Brain (organoid and tissue), 16 donors: ENCODE measurements at places on chromosomes 13 and 19. TPM values are rescaled to one million over a fixed set of nuclear protein-coding genes. Genes with fewer than 3 reads are reported as not detected.

Gene ZNF841
- polyA plus RNA-seq = 2.8 TPM

GRCh38 chr19:15154002-15154612 is 46.7 kb downstream of the NOTCH3 start:
- DNase-seq = peak; percentile 9

GRCh38 chr13:88857256-88857655 is 1186.1 kb downstream of the SLITRK5 start:
- DNase-seq = no peak

GRCh38 chr13:29438769-29439168 is 156.7 kb downstream of the SLC7A1 start:
- DNase-seq = no peak

Gene TYROBP
- polyA plus RNA-seq = 45.3 TPM

DNA sequence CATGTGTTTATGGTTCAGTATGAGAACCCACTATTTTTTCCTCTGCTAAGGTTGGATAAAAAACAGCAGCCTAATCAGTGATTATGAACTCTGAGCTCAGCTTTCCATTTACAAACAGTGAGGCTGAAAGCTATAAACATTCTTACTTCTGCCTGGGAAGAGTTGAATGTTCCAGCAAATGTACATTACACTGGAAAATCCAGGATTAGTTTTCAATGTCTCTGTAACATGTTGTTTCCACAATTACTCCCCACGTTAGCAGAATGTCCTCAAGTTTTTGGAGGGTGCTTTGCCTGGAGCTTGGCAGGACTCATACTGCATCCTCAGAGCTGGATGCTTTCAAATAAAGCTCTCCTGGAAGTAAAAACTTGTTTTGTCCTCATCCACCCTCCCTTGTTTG is 150.4 kb downstream of the POSTN start:
- no peak for DNase-seq

GRCh38 chr13:22447132-22447886 is 733.5 kb upstream of the SGCG start:
- DNase-seq = peak; percentile 13

Gene CYP2B6
- not detected for polyA plus RNA-seq

DNA sequence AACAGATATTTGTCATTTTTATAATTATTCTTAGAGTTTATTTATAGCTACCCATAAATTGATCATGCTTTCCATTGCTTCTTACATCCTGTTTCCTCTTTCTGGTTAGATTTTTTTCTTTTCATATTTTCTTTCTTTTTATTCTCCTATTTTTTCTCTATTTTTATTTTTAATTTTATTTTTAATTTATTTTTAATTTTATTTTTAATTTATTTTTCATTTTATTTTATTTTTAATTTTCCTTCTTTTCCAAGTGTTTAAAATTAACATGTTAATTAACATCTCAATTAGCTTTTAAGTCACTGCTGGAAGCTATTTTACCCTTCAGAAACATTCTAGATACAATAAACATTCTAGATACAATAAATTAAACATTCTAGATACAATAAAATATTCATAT is 269.6 kb downstream of the B3GLCT start:
- no peak for DNase-seq

Gene ZNF844
- 4.1 TPM for polyA plus RNA-seq

- peak; percentile 73 for DNase-seq
Observed at GRCh38 chr13:33761740-33762139, 56.2 kb upstream of the RFC3 start.

DNA sequence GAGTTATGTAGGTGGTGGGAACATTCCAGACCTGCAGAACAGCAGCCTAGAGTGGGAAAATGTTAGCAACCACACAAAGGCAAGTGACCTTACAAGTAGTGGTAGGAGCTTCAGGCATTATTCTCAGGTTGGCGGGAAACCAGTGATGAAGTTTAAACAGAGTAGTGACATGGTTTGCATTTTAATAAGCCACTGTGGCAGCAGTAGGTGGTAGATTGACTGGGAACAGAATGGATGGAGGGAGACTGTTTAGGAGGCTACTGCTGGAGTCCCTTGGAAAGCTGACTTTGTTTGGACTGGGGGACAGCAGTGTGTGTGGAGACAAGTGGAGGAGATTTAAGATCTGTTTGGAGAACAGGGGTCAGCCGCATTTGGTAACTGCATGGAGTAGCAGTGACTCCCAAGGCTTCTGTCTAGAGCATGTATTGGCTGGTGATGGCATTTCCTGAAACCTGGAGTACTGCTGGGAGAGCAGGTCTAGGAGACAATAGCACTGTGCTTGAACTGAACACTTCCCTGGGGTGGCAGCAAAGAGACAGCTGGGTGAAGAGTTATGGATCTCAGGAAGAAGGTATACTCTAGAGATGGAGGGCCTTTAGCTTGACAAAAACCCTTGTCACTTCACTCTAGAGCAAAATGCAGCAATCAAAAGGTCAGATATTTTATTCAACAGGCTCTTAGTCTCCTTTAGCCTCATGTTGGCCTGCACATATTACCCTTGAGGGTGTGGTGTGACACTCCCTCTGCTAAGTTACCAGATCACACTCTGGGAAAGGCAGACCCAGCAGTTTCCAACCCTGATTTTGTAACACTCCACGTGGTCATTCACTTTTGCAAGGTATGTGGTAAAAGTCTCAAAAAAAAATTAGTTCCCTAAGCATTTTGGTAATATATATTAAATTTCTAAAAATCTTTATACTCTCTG is 70.3 kb downstream of the DHRS12 start:
- no peak for DNase-seq

GRCh38 chr13:44140146-44140545 is 233.5 kb upstream of the SERP2 start:
- DNase-seq = no peak

- DNase-seq = peak; percentile 80
Observed at GRCh38 chr13:25468325-25469168, 96.8 kb downstream of the ATP8A2 start.

- DNase-seq = no peak
Observed at GRCh38 chr19:39307046-39307821, 11.0 kb downstream of the IFNL1 start.

Gene CD70
- polyA plus RNA-seq = not detected

Gene ATP12A
- polyA plus RNA-seq = not detected

DNA sequence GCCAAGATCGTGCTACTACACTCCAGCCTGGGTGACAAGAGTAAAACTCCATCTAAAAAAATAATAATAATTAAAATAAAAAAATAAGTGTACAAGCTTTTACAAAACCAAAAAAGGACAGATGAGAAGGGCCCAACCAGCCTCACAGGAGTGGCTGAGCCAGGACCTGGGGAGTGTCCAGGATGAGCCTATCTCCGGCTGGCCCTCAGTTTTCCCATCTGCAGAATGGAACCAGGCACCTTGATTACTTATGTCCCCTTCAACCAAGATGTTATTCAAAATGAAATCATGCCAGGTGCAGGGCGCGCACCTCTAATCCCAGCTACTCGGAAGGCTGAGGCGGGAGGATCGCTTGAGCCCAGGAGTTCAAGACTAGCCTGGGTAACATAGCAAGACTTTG is 9.5 kb upstream of the IFI30 start:
- DNase-seq = no peak

DNA sequence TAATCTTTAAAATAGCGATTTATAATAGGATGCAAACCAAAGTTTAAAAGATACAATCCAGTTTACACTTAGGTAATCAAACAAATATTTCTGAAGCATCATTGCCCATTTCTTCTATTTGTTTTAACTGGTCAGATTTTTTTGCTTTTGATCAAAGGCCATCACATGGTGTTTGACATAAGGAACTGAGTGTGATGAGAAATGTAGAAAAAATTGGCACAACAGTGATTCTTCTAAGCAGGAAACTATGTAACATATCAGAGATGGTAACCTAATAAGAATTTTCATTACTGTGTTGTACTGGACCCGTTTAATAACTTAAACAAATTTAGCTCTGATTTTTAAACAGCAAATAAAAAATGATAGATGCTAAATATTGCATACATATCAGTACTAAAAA is 644.7 kb upstream of the KLF12 start:
- DNase-seq = no peak

DNA sequence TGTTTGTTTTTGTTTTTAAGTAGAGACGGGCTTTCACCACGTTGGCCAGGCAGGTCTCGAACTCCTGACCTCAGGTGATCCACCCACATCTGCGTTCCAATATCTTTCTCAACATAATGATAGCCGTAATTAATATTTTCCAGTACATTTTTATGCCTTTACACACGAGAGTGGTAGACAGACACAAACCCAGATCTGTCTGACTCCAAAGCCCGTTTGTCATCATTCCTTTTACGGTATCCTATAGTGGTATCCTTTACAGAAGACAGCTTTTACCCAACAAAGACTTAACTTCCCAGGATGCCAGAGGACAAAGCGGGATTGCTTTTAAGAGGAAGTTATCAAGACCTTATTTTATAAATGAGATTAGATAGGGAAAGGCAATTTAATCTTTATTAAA is 59.8 kb downstream of the IPO5 start:
- DNase-seq = no peak

Gene LGALS14
- not detected for polyA plus RNA-seq

DNA sequence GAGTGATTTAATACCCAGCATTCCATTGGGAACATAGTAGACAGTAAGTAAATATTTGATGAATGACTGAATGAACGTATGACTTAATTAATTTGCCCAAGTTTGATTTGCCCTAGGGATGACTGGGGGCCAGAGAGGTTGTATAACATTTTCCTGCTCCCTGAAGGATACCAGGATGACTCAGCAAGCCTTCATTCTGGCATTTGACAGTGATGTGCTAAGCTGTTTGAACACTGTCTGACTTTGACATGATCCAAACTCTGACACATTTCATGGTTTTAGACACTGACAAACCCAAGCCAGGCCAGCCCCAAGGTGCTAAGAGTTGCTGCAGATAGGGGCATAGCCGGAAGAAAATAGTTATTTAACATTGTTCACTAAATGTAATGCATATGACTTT is 53.4 kb upstream of the KLF12 start:
- DNase-seq = no peak

Gene CHMP2A
- 216 TPM for polyA plus RNA-seq

Gene CD209
- 1.8 TPM for polyA plus RNA-seq

DNA sequence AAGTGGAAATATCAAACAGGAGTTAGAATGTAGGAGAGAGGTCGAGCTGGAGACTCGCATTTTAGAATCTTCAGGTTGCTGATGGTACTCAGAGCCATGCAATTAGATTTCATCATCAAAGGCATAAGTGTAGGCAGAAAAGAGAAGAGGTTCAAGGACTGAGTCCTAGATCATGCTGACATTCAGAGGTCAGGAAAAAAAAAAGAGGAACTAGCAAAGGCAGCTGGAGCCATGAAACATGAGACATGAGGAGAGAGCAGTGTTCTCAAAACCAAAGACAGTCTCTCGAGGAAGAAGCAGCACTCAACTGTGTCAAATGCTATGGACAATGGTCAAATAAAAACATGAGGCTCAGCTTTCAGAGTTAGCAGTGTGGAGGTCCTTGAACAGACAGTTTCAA is 12.4 kb upstream of the TPP2 start:
- no peak for DNase-seq

DNA sequence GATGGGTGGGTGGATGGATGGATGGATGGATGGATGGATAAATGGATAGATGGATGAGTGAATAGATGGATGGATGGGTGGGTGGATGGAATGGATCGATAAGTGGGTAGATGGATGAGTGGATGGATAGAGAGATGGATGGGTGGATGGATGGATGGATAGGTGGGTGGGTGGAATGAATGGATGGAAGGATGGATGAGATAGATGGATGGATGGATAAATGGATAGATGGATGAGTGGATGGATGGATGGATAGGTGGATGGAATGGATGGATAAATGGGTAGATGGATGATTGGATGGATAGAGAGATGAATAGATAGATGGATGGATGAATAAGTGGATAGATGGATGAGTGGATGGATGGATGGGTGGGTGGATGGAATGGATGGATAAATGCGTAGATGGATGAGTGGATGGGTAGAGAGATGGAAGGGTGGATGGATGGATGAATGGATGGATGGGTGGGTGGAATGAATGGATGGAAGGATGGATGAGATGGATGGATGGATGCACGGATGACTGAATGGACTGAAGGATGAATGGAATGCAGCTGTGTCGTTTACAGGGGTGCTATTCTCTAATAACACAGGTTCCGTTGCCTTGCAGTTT is 21.8 kb downstream of the PRR22 start:
- DNase-seq = no peak

DNA sequence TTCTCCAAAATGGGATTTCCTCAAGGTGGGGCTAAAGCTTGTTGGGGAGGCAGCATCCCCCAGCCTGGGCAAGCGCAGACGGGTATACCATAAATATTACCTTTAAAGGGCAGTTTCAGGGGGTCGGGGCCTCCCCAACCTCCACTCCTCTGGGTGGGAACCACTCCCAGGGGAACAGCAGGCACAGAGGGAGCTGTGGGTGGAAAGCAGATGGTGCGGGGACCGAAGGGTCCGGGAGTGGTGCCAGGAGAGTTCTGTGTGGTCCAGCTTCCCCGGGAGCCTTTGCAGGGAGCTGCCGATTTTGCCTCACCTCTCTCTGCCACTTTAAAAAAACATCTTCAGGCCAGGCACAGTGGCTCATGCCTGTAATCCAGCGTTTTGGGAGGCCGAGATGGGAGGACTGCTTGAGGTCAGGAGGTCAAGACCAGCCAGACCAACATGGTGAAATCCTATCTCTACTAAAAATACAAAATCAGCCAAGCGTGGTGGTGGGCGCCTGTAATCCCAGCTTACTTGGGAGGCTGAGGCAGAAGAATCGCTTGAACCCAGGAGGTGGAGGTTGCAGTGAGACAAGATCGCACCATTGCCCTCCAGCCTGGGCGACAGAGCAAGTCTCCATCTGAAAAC is 5.5 kb downstream of the MAST3 start:
- DNase-seq = no peak

Gene RGL3
- polyA plus RNA-seq = 17.6 TPM

Gene NKG7
- 6.8 TPM for polyA plus RNA-seq

- no peak for DNase-seq
Observed at GRCh38 chr13:20995245-20995838, 66.0 kb downstream of the LATS2 start.

Gene AMER2
- polyA plus RNA-seq = 18.8 TPM

Gene SIX5
- polyA plus RNA-seq = 4.5 TPM

Gene LILRB5
- 1.9 TPM for polyA plus RNA-seq

DNA sequence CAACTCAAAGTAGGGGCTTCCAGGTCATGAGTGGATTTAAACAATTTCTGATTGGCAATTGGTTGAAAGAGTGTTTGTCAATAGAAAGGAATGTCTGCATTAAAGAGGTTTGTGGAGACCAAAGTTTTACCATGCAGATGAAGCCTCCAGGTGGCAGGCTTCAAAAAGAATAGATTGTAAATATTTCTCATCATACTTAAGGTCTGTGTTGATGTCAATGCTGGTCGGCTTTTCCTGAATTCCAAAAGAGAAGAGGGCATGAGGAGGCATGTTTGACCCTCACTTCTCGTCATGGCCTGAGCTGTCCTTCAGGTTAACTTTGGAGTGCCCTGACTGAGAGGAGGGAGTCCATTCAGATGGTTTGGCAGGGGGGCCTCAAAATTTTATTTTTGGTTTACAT is 125.4 kb upstream of the RFC3 start:
- no peak for DNase-seq
